ENCODE measurements at places on chromosomes 16 and 17.
A peak's percentile ranks its signal among the peaks of the same experiment; 100 is the strongest.

DNA sequence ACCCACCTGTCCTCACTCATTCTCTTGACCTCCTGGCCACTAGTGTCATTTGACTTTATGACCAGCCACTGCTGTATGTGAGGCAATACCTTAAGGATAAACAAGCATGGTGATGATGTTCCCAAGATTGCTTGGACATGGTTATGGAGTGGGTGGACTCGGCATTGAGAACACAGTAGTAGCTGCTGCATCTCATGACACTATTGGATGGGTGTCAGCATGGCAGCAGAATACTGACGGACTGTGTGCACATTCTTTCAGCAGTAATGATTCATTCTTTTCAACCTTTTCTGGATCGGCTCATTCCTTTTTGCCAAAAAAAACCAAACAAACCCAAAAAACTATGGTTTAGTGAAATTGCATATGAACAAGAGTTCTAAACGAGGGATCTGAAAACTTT is 13.5 kb downstream of the SPECC1 start:
- DNase-seq = no peak

DNA sequence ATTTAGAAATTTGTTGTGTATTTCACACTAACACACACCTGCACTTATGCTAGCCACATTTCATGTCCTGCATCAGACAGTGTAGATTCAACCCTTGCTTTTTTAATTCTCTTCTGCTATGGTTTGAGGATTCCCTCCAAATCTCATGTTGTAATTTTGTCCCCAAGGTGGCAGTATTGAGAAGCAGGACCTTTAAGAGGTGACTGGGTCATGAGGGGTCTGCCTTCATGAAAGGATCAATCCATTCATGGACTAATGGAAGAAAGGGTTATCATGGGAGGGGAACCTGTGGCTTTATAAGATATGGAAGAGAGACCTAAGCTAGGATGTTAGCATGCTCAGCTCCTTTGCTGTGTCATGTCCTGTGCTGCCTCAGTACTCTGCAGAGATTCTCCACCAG is 1032.2 kb downstream of the CDH11 start:
- DNase-seq = peak; percentile 65

GRCh38 chr16:86919578-86920305 is 341.4 kb downstream of the FOXL1 start:
- no peak for DNase-seq

- no peak for DNase-seq
Observed at GRCh38 chr16:35564889-35565288, 2105.5 kb downstream of the TP53TG3F start.

DNA sequence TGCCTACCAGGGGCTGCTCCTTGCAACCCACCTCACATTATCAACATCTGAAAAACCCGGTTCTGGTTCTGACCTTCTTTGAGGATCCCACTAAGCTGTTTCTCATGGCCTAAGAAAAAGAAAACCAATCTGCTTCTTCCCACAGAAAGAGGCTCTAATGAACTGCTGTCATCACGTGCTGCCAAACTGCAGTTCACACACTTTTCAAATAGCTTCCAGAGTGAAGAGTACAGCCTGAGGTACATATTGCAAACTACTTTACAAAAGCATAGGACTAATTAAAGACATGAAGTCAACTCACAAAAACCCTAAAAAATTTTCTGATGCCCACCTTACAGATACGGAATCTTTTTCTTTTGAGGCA is 36.7 kb downstream of the SMG6 start:
- no peak for DNase-seq

DNA sequence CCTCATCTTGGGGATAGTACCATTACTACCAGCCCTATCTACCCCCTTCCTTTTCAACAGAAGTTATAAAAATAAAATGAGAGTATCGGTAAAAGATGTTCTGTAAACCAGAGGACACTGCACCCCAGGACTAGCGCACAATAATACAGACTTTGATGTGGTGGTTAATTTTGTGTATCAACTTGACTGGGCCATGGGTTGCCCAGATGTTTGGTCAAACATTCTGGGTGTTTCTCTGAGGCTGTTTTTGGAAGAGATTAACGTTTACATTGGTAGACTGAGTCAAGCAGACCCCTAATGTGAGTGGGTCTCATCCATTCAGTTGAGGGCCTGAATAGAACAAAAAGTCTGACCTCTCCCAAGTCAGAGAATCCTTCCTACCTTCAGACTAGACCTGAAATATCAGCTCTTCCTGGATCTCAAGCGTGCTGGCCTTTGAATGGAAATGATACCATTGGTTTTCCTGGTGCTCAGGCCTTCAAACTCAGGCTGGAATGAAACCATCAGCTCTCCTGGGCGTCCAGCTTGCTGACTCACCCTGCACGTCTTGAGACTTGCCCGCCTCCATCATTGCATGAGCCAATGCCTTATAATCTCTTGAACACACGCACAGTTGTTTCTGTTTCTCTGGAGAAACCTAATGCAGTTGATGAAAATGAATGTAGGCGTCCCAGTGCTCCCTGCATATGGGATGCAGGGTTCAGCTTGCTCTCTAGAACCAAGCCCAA is 10.1 kb downstream of the MRM1 start:
- DNase-seq = peak; percentile 16

GRCh38 chr16:4954714-4955113 is 3.4 kb upstream of the SEC14L5 start:
- no peak for DNase-seq

DNA sequence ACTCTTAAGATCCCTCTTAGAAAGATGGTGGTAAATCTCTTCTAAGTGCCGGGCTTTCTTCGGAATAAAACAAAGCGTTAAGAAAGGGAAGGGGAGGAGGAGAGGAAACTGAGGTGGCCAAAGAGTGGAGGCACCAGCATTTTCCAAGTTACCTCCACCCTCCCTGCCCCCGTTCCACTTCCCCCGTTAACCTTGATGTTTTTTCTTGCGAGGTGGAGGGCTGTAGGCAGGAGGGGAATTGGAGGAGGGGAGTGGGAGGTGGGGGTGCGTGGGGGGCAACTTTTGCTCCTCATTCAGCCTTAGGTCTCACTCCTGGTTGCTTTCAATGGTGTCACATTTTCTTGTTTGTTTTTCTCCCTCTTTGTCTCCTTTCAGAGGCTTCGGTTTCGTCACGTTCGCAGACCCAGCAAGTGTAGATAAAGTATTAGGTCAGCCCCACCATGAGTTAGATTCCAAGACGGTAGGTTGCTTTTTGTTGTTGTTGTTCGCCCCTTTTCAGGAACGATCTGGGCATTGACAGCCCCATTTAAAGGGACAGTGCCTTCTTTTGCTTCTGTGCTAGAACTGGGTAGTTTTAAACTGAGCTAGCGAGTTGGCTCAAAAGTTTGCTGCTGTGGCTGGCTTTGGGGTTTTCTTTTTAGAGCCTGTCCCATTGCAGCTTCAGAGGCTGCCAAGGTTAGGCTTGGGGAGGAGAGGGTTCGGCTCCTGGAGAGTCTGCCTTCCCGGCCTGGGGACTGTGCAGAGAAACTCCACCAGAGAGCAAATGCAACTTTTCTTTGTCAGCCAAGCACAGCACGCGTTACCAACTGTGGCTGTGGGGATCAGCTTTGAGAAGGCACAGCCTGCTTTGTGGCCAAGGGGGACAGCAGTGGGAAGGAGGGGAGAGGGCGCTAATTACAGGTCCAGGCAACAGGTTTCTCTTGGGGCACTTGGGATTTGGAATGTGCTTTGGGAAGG is 1.9 kb downstream of the MSI2 start:
- DNase-seq = peak; percentile 5

- DNase-seq = no peak
Observed at GRCh38 chr16:15947983-15948509, 1.4 kb upstream of the ABCC1 start.

GRCh38 chr16:48165961-48166578 is 10.3 kb upstream of the ABCC12 start:
- no peak for DNase-seq

DNA sequence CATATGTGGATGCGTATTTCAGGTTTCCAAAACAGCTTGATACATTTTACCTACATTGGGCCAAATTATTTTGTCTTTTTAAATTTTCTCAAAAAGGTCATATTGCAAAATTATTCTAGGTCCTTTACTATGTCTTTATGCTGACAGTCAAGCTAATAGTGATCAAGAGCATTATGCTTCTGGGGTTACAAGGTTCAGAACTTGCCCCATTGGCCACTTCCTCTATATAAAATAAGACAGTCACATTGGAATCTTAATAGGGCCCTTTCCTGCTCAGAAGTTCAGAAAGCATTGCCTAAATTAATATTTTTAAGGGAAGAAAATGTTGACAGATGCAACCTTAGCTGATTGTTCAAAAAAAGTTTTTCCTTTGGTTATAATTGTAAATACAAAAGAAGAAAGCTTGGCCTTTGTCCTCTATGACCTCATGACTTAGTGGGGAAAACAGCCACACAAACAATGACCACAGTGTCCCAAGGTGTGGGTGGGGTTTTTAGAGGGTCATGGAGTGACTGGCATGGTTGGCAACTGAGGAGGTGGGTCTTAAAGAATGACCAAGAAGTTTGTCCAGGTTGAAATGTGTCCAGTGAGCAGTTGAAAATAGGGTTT is 11.8 kb upstream of the RAB11FIP4 start:
- no peak for DNase-seq

DNA sequence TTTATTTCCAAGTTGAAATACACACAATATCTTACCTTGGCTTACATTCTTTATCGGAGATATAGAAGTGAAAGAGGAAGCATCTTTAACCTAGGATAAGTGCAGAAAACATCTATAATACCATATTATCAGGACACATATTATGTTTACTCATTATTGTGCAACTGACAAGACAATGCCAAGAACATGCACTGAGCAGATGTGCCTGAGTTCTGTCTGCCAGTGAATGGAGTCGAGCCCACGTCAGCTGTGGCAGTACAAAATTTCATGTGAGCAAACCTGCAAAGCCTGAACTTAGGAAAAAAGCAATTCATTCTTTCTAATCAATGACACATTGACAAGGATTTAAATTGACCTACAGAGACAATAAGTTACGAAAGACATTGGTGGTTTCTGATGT is 154.4 kb downstream of the AXIN2 start:
- DNase-seq = no peak

GRCh38 chr16:19583665-19584300 is 28.3 kb downstream of the VPS35L start:
- peak; percentile 66 for DNase-seq

GRCh38 chr17:42653179-42654124 is 5.6 kb upstream of the TUBG2 start:
- DNase-seq = no peak

DNA sequence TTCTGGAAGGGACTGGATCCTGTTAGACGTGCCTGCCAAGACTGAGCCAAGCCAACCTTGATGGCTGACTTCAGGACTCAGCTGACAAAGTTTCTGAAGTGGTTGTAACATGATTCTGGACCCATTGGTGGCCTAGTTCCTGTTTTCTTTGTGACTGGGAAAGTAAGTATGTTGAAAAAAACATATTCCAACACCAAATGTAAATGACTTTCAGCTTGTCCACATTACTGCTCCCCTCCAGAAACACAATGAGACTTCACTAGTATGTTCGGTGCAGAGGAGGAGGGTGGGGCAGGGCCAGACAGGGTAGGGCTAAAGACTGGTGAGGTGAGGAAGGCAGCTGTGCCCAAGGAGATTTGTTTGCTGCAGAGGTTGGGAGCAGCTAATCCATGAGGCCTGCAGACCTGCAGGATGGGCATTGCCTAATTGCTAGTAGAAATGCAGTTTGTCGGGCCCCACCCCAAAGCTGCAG is 26.4 kb downstream of the NMT1 start:
- no peak for DNase-seq

GRCh38 chr17:82985428-82985805 is 94.0 kb upstream of the METRNL start:
- no peak for DNase-seq

- no peak for DNase-seq
Observed at GRCh38 chr16:87028481-87029320, 288.5 kb downstream of the C16orf95 start.

- peak; percentile 61 for DNase-seq
Observed at GRCh38 chr16:15949210-15950160, at the start of gene ABCC1. ABCC1 (plus strand) TSS chr16:15949616; CDS start chr16:15949752, 136 bp downstream.

DNA sequence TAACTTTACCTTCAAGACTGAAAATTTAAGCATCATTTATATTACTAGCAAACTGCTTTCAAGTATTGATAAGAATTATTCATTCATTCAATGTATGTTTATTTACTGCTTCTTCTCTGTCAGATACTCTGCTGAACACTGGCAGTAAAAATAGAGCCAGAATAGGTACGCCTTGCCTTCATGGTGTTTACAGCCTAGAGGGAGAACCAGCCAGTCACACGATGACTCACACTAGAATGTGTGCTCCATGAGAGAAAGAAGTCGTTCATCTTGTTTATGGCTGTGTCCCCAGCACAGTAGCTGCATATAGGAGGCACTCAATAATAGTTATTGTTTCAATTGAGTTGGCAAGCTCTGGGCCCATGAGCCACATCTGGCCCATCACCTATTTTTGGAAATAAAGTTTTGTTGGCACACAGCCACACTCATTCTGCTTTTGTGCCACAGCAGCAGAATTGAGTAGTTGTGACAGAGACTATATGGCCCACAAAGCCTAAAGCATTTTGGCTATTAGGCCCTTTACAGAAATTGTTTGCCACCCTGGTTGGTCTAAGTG is 84.2 kb downstream of the TMC6 start:
- DNase-seq = no peak

Data from ACHN (cell line).